Karpas-422 (cell line): ENCODE measurements at places on chromosomes 5 and 9. TPM values are rescaled to one million over a fixed set of nuclear protein-coding genes. Genes with fewer than 3 reads are reported as not detected.

GRCh38 chr9:120773256-120773655 is 20.0 kb downstream of the FBXW2 start:
- no peak for DNase-seq
- H3K27ac ChIP-seq, result no peak overlapping the region
- H3K4me3 ChIP-seq, result no peak overlapping the region
- H3K36me3 ChIP-seq, result peaks cover 67% of the 10 kb centered on the region
- no peaks in the 10 kb centered on the region for H3K27me3 ChIP-seq

The SLC30A5 gene
- 25.7 and 66.1 TPM in 2 replicates for total RNA-seq

The SAXO1 gene
- not detected in 2 replicates for total RNA-seq

DNA sequence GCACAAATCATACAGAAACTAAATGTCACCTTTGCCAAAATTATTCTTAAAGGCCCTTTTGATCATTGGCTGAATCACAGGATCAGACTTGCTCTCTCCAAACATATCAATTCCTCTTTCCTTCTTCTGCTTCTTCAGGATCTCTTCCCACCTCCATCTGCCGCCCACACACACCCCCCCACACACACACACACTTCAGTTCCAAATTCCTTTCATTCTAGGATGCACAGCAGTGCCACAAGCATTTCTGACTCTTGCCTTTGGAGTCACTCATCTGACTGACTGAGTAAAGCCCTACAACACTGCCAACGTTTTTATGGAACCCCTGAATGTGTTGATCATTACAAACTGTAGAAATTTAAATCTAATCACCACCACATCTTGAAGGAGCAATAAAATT is 22.9 kb downstream of the DNAH5 start:
- no peak overlapping the region for H3K27ac ChIP-seq
- no peak overlapping the region for H3K4me3 ChIP-seq
- H3K27me3 ChIP-seq, result no peaks in the 10 kb centered on the region
- no peak for DNase-seq

The PLGRKT gene
- total RNA-seq, result 18.7 and 53.1 TPM in 2 replicates

The WHRN gene
- total RNA-seq, result 0.30 and 0.76 TPM in 2 replicates
